Activated CD4-positive, alpha-beta T cell treated with anti-CD3 and anti-CD28 coated beads, Interleukin-2, amount 10 ng/mL, durations not matched to agents 24 days and 14 days (primary cell): ENCODE measurements at places on chromosomes 12 and 14. TPM values are rescaled to one million over a fixed set of nuclear protein-coding genes. Genes with fewer than 3 reads are reported as not detected.

- no peak for DNase-seq
Observed at GRCh38 chr14:51185754-51186153, 54.3 kb upstream of the TMX1 start.

DNA sequence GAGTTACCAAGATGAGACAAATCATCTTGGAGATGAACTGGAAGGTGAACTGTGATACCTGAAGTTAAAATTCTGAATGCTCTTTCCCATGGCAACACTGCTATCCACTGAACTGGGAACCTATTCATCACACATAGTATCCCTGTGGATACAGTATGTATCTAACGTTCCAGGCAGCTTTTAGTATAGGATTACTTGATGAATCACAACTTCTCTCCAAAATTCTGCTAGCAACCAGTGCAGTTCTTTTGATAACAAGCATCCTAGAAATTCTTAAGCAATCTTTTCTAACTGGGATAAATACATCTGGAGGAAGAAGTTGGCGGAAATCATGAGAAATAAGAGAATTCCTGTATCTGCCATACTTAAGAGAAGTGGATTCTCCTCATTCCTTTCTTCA is 66.4 kb downstream of the PAWR start:
- no peak for DNase-seq

DNA sequence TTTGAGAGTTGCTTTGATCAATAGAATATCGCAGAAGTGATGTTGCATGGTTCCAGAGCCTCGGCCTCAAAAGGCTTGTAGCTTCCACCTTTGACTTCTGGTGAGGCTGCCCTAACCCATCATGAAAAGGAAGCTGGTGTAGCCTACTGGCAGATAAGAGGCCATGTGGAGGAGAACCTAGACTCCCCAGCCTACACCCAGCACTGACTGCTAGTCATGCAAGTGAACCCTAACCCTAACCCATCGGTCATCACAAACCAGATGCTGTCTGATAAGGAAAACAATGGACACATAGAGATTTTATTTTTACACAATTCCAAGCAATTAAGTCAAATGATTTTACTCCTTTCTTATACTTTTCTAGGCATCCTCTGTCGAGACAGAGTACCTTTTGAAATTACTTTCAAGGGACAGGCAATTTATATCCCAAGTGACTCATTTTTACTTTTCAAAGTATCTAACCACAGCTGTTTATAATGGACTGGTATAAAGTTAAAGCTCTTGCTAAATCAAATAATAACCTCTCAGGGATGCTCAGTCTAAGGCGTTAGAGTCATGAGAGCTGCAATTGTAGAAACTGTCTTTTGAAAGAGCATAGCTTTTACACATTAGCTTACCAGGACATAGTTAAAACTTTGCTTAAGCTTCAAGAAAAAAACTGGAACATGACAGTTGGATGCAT is 17.6 kb downstream of the PTPRB start:
- no peak for DNase-seq

DNA sequence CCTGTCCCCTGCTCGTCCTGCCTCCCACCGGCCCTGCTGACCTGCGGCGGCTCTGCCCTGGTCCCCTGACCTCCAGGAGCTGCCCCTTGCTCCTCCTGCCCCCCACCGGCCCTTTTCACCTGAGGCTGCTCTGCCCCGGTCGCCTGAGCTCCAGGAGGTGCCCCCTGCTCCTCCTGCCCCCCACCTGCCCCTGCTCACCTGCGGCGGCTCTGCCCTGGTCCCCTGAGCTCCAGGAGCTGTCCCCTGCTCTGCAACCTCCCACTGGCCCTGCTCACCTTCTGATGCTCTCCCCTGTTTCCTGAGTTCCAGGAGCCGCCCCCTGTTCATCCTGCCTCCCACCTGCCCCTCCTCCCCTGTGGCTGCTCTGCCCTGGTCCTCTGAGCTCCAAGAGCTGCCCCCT is 101.3 kb downstream of the TMEM121 start:
- DNase-seq, result no peak

GRCh38 chr12:10070380-10070779 is 28.4 kb downstream of the CLEC1A start:
- DNase-seq, result no peak

DNA sequence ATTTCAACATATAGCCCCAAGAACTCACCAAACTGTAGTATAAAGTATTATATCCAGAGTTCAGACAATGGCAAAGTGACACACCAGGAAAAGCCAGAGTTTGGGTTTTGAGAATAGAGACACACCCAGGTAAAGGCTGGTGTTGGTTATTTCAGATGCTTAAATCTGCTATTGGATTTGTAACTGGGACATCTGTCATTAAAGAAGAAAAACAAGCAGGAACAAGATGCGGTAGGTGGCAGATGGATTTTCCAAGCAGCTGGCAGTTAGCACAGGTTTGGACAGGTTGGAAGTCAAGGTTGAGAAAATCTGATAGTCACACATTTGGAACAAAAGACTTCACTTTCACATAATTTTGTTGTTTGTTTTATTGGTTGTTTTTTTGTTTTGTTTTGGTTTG is 14.4 kb upstream of the CDK17 start:
- DNase-seq, result no peak

DNA sequence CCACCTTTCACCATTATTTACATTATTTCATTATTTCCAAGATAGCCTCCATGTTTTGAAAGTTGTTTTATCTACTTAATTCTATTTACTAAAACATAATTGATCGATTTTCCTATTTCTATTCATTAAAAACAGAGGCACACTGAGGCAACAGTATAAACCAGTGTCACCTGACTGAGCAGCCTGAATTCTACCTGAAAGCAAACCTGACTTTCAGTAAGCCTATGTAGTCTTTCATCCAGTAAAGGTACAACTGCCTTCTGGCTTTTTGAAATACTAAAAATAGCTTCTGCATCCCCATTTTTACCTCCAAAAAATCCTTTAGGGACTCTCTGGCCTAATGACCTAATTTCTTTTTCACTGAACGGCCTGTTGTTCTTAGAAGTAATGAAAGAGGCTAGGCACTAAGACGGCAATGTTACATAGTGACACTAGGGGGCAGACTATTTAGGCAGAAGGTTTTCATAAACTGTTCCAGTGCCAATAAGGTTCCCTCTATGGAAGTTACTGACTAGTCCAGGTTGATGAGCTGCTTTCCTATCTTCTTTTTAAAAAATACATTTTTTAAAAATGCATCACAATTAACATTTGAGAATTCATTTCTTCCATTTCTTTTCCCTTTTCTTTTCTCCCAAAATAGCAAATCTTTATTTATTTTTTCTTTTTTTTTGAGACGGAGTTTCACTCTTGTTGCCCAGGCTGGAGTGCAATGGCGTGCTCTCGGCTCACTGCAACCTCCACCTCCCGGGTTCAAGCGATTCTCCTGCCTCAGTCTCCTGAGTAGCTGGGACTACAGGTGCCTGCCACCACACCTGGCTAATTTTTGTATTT is 17.5 kb downstream of the ANAPC5 start:
- peak; percentile 80 for DNase-seq

DNA sequence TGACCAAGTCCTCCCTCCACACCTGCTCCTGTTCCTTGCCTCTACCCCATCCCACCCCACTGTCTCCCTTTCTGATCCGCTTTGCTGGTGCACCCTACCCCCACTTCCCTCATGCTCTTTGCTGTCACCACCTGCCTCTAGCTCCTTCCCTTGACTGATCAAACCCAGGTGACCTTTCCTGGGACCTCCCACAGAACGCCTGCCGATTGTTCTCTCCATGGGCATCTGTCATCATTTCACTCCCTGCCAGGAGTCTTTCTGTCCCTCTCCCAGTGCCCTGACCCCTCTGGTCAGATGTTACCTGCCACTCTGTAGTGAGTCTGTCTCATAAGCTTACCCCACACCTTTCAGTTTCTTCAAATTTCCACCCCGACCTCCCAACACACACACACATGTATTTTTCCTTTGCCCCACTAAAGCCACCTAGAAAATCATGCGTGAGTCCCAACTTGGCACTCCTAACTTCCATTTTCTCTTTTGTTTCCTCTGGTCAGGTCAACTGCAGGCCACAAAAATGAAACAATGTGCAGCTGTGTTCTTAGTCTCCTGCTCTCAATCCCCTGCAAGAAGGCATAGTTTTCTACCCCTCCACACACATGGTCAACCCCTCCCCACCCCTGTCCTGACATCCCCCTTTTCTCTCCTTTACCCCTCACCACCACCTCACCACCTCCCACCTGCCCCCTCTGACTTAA is 229.8 kb downstream of the DPF3 start:
- DNase-seq, result no peak

DNA sequence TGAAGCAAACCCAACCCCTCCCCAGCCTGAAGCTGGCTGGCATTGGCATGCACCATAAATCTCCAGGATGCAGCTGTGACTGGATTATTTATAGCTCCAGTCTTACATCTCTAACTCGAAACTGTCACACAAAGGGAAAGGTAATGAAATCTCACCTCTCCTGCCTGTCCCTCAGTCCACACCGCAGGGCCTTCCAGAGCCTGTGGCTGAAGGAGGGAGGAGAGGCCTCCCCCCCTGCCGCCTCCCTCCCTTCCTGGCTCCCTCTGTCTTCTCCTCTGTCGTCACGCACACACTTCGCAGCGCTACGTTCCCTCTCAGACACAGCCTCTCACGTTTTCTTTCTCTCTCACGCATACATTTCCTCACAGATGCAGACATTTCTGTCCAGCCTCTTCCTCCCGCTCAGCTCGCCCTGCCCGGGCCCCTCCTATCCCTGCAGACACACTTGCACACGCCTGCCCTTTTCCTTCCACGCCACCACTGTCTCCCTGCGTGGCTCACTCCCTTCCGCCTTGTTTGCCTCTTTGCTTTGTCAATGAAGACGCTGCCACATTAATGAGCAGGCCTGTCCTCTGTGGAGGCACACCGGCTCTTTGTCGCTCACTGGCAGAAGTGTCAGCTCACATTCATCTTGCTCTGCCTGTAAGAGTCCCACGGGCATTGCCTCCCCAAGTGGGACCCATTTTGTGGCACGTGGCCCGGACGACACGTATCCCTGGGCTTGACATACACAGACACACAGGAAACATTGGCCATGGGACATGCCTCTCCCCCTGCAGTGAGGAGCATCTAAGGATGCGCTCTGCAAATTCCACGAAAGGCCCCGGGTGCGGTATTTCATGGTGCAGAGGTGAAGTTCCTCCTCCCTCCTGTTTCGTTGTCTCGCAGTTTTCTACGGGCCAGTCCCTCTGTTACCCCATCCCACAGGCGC is 27.9 kb downstream of the IRF2BPL start:
- peak; percentile 75 for DNase-seq

DNA sequence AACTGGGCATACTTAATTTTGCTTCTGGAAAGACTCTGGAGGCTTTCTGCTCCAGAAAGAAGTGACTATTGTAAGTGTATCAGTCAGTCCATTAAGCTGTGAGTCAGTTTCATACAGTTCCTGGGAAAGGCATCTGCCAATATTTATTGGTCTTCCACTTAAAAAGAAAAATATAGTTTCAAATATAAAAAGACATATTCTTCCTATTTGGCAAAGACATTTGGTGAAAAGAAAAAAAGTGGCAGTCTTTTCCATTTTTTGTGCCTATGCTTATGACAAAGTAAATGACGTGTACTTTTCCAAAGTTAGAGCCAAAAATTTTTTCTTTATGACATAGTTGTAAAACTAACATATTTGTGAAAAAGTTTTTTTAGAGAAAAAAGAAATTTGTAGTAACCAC is 12.3 kb downstream of the TMEM30B start:
- DNase-seq, result no peak

DNA sequence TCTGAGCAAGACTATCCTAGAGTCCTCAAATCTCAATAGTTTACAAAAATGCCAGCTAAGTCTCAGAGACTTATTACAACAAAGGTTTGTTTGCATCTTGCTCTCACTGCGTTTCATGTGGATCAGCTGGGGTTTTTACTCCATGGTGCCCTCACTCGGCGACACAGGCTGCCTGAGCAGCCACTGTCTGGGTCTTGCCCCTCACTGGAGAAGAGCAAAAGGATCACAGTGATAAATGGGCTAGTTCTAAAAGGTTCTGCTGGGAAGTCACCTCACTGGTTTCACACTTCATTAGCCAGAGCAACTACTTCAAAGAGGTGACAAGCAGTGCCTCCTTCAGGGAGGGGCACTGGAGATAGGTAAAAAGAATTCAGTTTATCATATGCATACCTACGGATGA is 392.0 kb downstream of the RPL10L start:
- DNase-seq, result no peak

DNA sequence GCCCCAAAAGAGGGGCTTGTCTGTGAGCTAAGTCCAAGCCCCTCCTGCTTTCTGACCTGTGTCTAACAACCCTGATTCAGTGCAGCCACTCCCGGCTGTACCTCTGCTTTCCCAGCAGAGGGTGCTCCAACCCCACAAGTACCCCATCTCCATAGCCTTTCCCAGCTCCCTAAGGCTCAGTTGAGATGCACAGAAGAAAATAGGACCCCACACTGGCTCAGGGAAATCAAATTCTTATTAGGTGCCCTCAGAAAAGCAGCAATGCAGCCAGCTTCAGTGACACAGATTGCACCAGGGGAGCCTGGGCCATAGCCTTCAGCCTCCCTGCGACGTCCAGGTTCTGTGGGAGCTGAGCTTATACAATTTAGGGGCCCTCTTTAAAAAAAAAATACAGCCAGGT is 49.9 kb downstream of the LRRC74A start:
- peak; percentile 82 for DNase-seq

- DNase-seq, result no peak
Observed at GRCh38 chr12:81517296-81517695, 241.9 kb downstream of the PPFIA2 start.

DNA sequence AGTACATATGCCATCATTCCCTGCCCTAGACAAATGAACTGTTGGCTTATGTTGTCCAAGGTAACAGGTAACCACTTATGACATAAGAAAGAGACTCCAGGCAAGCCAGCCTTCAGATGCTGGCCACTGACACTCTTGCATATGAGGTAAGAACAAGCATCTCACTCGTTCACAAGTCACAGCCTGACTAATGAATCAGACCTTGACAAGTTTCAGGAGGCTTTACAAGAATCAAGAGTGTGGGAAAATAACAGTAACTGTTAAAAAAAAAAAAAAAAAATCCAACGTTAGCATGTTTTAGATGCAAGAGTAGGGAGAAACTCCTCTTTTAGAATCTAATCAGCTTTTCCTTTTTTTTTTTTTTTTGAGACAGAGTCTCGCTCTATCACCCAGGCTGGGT is 40.7 kb downstream of the ZFYVE1 start:
- DNase-seq, result no peak

GRCh38 chr12:30440826-30441602 is 254.7 kb downstream of the IPO8 start:
- no peak for DNase-seq

DNA sequence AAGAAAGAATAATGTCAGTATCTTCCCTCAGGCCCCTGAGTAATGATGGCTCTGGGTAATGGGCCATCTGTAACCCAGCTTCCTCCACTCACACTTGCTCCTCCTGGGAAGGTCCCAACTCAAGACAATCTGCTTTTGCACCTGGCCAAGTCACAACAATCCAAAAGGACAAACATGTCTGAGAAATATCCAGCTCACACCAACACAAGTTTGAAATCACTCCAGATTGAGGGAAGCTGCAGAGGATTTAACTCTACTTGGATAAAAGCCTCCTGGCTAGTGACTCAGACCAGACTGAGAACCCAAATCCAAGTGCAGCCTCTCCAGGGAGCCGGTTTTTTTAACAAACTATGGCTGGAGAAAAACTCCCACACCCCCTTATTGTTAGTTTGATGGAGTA is 34.2 kb downstream of the RTRAF start:
- no peak for DNase-seq

Gene ASCL1
- 0.07 TPM in 1 of 2 replicates, not detected in the other for total RNA-seq

Gene TXNDC16
- 4.7 and 6.2 TPM in 2 replicates for total RNA-seq

Gene CPNE6
- total RNA-seq, result not detected in 2 replicates

Gene EID3
- 9.0 and 9.7 TPM in 2 replicates for total RNA-seq

Gene GSKIP
- total RNA-seq, result 16.3 and 19.3 TPM in 2 replicates

Gene KRT74
- not detected in 2 replicates for total RNA-seq

Gene IQSEC3
- 0.05 and 0.21 TPM in 2 replicates for total RNA-seq

Gene APOF
- total RNA-seq, result not detected in 2 replicates

Gene ESYT1
- total RNA-seq, result 155 and 158 TPM in 2 replicates

Gene PLEKHG7
- total RNA-seq, result not detected in 2 replicates

Gene PMCH
- 6.3 and 8.4 TPM in 2 replicates for total RNA-seq

Gene BAG5
- 32.1 and 33.9 TPM in 2 replicates for total RNA-seq
